Activated CD8-positive, alpha-beta T cell treated with anti-CD3 and anti-CD28 coated beads for 36 hours (primary cell): ENCODE measurements at places on chromosomes 1 and 21. TPM values are rescaled to one million over a fixed set of nuclear protein-coding genes. Genes with fewer than 3 reads are reported as not detected.

DNA sequence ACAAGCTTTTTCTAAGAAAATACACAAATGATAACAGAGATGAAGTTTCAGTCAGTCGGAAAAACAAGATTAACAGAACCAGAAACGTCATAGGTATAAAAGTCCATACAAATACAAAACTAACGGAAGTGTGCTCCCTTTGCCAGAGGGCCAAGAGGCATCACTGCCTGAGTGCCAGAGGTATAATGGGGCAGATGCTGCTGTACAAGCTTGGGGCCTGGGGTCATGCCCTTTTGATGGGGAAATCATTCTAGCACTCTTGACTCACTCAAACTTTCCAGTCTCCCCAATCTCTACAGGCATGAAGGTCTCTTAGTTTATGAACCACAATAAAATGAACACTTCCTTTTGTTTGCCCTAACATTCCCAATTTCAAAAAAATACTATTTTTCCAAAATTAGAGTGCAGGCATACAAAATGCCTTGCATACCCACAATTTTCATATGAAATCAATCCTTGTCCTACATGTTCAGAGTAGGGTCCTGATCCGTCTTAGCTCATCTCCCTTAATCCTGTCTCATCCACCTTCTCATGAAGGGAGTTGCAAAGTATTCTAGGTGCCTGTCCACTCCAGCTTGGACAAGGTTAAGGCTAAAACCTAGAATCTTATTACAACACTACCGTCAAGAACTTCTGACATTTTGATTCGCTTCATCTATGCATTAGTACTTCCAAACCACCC, 1.5 kb downstream of the RPL22 start:
- H3K27ac ChIP-seq: peak overlapping the region; percentile 90
- H3K4me3 ChIP-seq: peak overlapping the region; percentile 94
- H3K27me3 ChIP-seq: no peaks in the 10 kb centered on the region
- H3K36me3 ChIP-seq: peaks cover 44% of the 10 kb centered on the region
- DNase-seq: peak; percentile 44
- peaks cover 44% of the 10 kb centered on the region for H3K4me1 ChIP-seq

- H3K27ac ChIP-seq: no peak overlapping the region
- H3K36me3 ChIP-seq: no peaks in the 10 kb centered on the region
- no peaks in the 10 kb centered on the region for H3K4me1 ChIP-seq
- DNase-seq: no peak
These were observed 1.7 kb upstream of the ATP1A4 start for GRCh38 chr1:160149716-160150115.

DNA sequence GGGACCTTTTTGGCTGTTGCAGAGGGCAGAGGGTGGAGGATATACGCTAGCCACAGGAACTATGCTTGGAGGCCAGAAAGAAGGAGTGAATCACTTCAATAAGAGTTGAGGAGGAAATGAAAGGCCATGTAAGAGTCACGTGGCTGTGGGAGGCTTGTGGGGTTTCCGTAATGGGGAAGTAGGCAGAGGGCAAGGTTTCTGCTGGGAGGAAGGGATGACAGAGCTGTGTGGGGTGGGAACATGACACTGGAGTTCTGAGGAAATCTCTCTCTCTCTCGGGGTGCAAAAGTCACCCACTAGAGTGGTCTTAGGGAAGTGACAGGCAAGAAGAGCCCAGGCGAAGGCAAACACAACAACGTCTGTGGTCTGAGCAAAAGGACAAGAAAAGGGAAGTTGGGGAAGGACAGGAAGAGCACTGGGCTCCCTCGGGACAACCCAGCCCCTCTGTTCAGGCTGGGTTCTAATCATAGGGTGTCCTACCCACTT, 3.9 kb upstream of the CD1C start:
- peaks cover 21% of the 10 kb centered on the region for H3K27me3 ChIP-seq
- peak overlapping the region; percentile 73 for H3K27ac ChIP-seq
- peaks cover 19% of the 10 kb centered on the region for H3K4me1 ChIP-seq
- peak; percentile 52 for DNase-seq

DNA sequence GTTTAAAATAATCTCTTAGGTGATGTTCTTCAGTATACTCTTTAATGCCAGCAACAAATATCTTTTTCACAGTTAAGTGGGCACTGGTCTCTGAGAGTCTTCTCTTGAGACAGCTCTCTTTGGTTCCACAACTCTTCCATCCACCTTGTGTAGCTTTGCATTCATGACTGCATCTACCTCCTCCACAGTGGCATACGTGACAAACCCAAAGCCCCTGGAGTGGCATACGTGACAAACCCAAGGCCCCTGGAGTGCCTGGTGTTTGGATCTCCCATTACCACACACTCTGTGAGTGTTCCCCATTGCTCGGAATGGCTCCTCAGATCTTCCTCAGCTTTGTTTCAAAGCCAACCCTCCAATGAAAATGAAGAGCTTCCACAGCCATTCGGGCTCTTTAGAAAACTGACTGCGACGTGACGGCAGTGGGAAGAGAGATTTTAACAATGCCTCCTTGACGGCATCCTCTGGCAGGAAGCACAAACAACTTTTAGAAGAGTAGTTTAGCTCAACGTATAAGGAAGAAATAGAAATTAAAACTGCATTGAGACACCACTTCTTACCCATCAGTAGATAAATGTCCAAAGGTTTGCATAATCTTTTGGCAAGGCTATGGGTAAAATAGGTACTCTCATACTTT, 45.8 kb downstream of the SLC30A7 start:
- DNase-seq: no peak
- no peak overlapping the region for H3K4me3 ChIP-seq
- H3K27me3 ChIP-seq: peaks cover 2% of the 10 kb centered on the region
- peaks cover 37% of the 10 kb centered on the region for H3K4me1 ChIP-seq
- peak overlapping the region; percentile 93 for H3K27ac ChIP-seq

DNA sequence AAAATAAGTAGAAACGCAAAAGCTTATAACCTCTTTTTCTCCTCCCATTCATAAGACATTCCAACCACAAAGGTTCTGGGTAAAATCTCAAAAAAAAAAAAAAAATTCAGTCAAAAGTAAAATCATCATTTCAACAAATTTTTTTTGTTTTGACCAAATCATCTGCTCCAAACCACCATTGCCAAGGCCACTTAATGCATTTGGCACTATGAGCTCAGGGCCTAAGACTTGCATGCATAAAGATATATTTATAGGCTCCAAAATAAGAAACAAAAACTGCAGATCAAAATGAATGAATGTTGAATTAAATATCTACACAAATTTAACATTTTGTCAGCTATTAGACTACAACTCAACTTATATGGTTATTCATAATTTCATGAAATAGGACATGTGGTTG, 331.1 kb upstream of the NFIA start:
- no peak overlapping the region for H3K27ac ChIP-seq
- H3K4me3 ChIP-seq: no peak overlapping the region
- H3K27me3 ChIP-seq: no peaks in the 10 kb centered on the region
- no peaks in the 10 kb centered on the region for H3K36me3 ChIP-seq

DNA sequence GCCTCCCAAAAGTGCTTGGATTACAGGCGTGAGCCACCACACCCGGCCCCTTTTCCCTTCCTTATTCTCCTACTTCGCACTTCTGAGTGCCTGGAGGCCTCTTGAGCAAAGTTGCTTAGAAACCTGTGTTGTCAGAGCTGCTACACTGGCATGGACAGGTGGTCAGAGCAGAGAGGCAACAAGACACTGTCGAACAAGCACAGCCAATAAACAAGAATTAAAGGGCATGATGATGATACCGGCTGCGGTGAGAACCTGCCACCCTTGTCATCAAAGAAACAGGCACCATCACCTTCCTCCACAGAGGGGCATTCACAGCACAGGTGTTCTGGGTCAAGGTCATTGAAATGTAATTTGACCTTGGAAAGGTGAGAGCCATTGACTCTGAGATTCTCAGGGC, 23.3 kb downstream of the STUM start:
- no peak overlapping the region for H3K27ac ChIP-seq
- H3K27me3 ChIP-seq: no peaks in the 10 kb centered on the region
- no peaks in the 10 kb centered on the region for H3K36me3 ChIP-seq
- DNase-seq: no peak
- no peaks in the 10 kb centered on the region for H3K4me1 ChIP-seq

GRCh38 chr1:17957588-17958267, 149.9 kb upstream of the IGSF21 start:
- no peak overlapping the region for H3K4me3 ChIP-seq
- H3K27ac ChIP-seq: no peak overlapping the region
- H3K27me3 ChIP-seq: no peaks in the 10 kb centered on the region
- H3K4me1 ChIP-seq: peaks cover 10% of the 10 kb centered on the region
- DNase-seq: no peak

DNA sequence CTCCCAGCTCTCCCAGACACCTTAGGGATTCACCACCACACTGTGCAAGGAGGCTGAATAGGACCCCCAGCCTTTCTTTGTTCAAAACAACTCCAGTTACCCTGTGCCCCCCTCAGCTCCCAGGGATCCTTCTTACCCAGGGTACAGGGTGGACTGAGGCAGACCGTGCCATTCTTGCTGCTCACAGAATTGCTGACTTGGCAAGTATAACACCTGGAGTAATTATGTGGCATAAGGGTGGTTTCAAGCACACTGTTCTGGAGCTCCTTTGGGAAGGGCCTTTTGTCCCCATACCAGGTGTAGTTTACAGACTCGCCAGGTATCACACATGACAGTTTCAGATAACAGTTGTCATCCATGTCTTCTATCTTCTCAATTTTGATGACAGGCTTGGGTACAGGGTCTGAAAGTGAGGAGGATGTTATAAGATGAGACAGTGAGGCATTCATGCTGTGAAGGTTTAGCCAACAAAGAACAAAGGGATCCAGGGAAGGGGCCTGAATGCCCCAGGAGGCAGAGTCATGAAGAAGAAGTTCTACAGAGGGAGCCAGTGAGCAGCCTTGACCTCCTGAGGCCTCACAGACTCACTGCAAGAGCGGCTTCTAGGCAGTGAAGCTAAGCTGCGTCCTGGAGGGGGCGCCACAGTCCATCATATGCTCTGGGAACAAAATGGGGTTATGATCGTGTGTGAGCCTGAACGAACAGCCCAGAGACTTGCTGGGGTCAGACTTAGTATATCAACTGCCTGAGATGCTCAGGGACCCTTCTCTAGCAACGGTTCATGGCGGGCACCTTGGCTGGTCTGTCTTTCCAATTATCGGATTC, 30.3 kb downstream of the CD48 start:
- H3K4me3 ChIP-seq: no peak overlapping the region
- H3K27ac ChIP-seq: peak overlapping the region; percentile 95
- peaks cover 67% of the 10 kb centered on the region for H3K4me1 ChIP-seq

Gene WDR64
- not detected for total RNA-seq

Gene FCRL2
- total RNA-seq: not detected

Gene CLEC20A
- total RNA-seq: not detected

Gene FNDC10
- 2.8 TPM for total RNA-seq

Gene LCE1C
- total RNA-seq: not detected

Gene CELA2B
- not detected for total RNA-seq
